Natural killer cell treated with Interleukin-12 subunit alpha and Interleukin-12 subunit beta and Interleukin-15 and Interleukin-18, amount 100 ng/mL, for 72 hours (primary cell): ENCODE measurements at places on chromosomes 1 and 21.
A peak's percentile ranks its signal among the peaks of the same experiment; 100 is the strongest.

- no peak for DNase-seq
Observed at GRCh38 chr1:8276932-8277331, 41.0 kb upstream of the SLC45A1 start.

DNA sequence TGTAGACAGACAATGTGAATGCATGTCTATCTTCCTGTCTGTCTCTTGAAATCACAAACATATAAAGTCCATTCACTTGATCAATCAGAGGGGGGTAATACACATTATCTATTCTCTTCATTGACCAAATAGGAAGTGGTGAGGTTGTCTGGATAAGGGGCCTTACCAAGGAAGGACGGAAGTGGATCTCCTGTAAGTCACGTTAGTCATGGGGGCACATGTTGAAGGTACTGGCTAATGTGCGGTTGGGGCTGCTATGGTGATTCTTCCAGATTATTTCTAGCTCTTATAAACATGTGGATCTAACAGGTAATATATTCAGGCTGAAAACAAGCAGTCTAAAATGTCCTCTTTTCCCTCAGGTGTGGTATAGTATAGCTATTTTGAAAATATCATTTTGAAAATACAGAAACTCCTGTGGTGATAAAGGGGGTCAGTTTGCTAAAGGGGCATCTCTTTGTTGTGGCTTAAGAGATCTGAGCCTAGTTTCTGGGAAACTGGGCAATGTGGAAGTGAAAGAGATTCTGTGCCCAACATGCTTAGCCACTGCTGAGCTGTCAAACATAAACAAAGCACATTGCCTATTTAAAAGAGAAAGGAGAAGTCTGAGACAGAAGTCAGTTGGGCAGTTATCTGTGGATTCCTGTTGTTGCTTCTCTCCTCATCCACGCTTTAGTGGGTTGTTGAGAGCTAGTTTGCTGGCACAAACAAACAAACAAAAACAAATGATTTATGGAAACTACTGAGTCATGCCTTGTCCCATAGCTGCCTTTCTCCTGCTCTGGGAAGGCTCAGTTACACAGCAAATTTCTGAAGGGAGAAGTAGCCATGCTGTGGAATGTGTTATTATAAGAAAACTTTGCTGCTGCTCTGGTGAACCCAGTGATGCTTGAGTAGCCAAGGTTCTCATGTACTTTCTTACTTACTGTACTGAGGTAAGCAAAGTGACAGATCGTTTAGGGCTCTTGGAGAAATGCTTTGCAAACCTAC lies 166.9 kb downstream of the HLX start:
- no peak for DNase-seq

GRCh38 chr1:31739346-31739745 lies 24.8 kb downstream of the ADGRB2 start:
- DNase-seq: no peak

GRCh38 chr1:61445269-61445825 lies 279.6 kb downstream of the TM2D1 start:
- no peak for DNase-seq

GRCh38 chr1:7153464-7153863 lies 368.2 kb downstream of the CAMTA1 start:
- no peak for DNase-seq

DNA sequence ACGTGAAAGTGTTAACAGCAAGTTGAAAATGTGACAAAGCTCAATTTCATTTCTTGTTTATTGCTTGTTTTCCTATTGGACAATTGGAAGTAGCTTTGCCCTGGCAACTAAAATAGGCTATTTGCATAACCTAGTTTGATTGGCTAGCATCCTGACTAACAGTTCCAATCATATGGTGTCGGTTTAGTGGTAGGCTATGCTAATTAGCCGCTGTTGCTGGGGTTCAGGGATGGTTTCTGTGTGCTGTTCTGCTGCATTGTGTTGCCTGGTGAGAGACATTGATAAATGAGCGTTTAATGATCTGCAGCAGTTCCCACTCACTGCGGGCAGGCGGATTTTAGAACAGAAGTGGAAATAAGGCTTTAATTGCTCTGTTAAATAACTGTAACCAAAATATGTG lies 68.5 kb downstream of the DYRK1A start:
- peak; percentile 68 for DNase-seq

DNA sequence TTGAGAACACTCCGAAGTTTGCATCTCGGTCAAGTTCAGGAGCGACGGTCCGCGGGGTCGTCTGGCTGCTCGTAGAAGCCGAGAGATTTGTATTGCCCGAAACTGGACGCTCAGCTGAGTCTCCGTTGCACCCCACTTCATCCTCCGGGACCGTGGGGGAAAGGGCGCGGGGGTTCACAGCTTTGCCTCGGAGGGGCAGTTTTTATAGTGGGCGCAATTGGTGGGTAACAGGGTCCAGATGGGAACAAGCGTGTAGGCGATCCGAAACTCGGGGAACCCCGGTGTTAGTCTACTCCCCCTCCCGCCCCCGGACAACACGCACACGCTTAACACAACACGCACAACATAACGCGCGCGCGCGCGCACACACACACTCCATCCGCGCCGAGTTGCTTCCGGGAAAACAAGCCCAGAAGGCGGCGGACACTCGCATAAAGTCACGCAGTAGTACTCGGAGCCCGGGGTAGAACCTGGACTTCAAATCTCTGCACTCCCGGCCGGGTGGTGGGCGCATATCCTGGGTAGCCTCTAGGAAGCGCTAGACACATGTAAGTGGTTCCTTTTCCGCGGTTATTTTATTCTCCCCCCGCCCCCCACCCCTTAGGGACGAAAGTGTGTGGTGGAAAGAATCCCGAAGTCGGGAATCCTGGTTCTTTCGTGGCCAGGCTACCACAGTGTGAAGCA lies 1.1 kb upstream of the JUN start:
- peak; percentile 94 for DNase-seq

DNA sequence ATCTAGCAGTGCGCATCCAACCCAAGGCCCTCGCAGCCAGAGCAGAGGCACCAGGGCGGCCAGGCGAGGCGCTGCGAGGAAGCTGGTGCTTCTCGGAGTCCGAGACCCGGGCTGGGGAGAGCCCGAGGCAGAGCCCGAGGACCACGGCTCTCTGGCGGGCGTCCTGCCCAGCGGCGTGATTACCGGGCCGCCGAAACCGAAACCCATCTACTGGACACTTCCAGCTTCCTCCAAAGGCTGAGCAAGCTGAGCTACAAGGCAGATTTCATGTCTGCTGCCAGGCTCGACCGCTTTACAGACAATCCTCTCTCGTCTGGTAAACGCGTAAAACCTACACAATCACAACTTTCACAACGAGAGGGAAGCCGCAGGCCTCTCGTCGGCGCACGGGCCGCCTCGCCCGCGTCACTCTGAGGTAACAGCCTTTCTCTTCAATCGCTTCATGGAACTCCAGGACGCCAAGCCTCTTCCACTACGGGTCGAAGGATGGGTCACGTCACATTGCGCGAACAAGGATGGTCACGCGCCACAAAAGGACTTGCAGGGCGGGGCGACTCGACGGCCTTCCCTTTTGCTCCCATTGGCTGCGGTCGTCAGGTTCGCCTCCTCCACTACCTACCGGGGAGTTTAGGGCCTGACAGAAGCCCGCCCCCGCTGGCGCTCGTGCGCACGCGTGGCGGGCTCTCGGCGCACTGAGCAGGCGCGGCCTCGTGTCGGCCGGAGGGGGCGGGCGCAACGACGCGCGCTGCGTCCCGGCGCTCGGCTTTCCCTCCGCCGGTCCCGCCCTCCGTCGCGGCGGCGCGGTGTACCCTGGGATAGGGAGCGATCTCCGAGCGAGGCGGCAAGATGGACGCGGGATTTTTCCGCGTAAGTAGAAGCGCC lies at the start of gene SRRM1:
Gene SRRM1, plus strand, starts transcription at position 822 of the 882 bp plus-strand sequence. Its CDS starts 25 bp downstream, at position 847.
- peak; percentile 99 for DNase-seq

DNA sequence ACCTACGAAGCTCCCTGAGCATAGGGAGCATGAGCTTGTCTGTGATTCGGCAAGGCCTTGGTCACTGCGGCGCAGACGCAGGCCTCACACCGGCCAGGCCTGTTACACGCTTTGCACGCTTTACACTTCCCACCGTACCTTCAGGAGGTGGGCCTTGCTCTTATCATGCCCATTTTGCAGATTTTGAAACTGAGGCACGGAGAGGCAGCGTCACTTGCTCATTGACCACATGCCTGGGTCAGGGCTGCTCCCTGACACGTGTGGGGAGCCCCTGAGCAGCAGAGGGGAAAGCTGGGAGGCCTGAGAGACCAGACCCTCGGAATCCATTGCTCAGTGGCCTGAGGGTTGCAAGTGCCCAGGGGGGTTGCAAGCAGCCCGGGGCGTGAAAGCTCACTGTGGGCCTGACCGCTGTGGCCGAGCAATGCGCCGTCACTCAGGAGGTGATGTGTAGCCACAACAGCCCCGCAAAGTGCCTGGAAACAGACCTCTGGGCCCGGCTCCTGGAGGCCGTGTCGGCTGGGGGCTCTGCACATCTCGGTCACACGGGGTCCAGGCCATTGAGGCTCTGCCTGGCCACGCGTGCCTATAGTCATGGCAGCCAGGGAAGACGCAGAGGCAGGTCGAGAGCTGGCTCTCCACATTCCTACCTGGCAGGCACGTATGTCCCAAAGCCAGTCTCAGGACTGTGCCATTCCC lies 6.9 kb downstream of the ARHGEF16 start:
- no peak for DNase-seq

- DNase-seq: no peak
Observed at GRCh38 chr1:202791077-202791747, 17.0 kb downstream of the KDM5B start.

- DNase-seq: no peak
Observed at GRCh38 chr1:25613091-25613490, 3.5 kb upstream of the MAN1C1 start.

GRCh38 chr1:230400007-230400344 lies 26.2 kb downstream of the PGBD5 start:
- DNase-seq: no peak

DNA sequence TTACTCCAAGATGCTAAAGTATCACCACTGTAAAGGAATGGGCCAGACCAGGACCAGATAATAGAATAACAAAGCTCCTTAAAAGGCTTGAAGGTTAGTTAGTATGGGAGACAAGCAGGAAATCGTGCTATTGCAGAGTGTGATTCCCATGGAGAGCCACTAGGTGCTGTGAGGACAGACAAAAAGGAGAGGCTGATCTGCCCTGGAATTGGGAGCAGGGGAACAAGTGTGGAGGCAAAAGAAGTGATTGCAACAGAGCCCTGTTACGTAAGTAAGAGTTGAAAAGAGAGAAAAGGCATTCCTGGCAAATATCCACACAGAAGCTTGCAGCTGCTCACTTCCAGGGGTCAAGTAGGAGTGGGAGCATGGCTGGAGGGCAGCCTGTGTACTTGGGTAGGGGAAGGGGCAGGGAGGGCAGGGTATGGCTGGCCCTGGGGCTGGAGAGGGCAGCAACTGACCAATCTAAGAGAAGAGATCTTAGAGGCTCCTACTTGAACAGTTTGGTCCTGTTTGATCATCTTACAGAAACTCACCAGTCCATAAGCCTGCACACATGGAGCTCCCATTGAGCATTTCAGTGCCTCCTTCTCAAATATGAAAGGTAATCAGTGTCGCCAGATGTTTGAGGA lies 207.7 kb upstream of the GJB5 start:
- DNase-seq: no peak

DNA sequence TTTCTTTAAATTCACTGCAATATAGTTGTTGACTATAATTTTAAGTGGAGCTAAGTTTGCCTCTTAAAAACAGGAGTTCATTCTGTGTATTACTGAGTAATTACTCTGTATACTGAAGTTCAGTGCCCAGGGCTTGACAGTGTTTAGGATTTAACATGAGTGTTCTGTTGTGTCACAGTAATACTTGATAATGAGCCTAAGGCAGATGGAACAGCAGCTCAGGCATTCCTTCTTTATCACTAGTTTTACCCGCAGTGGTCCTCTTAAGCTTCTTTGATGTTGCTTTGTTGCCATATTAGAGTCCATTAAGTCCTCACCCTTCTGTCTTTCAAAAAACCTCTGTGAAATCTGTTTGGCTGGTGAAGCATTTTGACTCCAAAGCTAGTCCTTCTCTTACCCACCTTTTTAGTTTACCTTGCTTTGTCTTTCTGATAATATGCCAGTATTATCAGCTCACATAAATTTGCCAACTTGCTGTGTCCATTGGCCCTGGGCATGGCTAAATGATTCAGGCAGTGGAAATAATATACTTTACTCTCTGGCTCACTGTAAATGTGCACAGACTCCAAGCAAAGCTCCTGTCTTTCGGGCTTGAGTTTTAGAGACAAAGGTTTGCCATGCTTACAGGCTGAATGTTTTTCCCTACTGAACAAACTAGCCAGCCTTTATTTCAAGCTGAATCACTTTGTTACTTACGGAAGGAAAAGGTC lies 17.7 kb downstream of the HIPK1 start:
- DNase-seq: no peak

DNA sequence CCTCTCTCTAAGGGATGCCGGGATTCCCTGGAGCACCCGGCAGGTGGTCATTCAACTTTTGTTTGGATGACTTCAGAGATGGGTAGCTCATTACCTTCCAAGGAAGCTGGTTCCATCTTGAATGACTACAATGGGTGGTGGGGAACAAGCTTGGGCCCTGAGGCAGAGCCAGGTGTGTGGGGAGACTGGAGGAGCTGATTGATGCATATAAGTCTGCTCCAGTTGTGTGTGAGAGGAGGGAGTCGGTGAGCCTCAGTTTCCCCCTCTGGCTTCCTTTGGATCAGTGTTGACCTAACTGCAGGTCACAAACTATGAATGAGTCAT lies 133.8 kb upstream of the ZBTB40 start:
- DNase-seq: no peak
